ENCODE measurements at places on chromosomes 4 and X. TPM values are rescaled to one million over a fixed set of nuclear protein-coding genes. Genes with fewer than 3 reads are reported as not detected.
A peak's percentile ranks its signal among the peaks of the same experiment; 100 is the strongest.

DNA sequence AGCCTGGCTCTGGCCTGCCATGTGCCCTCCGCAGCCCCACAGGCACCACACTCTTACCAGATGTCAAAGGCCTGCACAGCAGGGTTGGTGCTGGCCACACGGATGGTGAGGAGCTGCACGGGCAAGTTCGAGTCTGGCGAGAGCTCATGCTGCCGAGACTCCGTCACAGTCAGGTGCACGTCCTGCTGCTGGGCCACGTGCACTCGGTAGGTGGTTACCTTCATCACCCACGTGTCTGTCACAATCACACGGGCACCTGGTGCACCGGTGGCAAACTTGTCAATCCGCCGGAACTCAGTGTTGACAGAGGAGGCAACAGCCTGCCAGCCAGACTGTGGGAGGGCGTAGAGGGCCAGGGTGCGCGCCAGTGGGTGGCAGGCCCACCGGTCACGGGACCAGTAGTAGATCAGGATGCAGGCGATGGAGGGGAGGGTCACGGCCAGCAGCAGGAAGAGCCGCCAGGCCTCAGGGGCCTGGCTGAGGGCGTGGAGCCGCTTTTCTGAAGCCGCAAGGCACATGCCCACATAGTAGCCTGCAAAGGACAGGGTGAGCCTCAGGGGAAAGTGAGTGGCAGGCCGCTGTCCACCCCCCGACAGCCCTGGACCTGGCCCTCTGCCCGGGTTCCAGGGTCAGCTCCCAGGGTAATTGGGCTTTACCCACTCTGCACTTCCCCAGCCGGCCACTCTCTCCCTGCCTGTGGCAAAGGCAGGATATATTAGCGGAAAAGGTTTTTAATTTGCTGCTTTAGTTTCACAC is 2.9 kb downstream of the TMEM129 start:
- DNase-seq = no peak

DNA sequence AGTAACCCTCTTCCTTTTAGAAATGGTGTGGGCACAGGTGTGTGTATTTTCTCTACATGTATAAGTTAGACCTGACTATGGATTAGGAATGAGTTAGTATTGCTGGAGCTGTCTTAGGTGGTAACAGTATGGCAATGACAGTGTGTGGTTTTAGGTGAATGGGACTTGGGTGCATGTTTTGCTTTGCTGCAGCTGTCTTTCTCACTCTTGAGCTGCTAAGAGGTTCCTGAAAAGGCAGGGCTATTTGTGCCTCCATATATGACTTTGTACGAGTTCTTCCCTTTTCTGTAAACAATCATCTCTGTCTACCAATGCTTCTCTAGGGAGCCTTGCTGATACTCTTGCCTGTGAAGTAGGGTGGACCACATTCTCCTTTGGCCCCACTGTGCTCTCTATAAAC is 234.8 kb upstream of the HHIP start:
- DNase-seq = no peak

DNA sequence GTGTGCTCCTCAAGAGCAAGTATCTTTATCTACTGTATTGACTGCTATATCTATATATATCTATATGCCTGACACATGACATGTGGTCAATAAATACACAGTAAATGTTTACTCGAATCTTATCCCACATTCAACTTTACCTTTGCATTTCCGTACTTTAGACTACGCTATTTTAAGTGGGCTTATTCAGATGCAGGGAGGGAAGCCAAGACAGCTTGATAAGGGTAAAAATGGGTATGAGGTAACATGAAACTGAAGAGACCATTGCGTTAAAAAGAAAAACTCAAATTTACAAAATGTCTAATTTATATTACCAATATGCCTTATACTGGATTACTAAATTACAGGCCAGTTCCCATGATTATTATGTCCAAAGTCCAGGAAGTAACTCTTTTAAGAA is 17.8 kb downstream of the SEPSECS start:
- DNase-seq = no peak

GRCh38 chr4:77184974-77185373 is 28.0 kb downstream of the CCNG2 start:
- no peak for DNase-seq

- DNase-seq = no peak
Observed at GRCh38 chr4:111754003-111754402, 391.3 kb upstream of the FAM241A start.

DNA sequence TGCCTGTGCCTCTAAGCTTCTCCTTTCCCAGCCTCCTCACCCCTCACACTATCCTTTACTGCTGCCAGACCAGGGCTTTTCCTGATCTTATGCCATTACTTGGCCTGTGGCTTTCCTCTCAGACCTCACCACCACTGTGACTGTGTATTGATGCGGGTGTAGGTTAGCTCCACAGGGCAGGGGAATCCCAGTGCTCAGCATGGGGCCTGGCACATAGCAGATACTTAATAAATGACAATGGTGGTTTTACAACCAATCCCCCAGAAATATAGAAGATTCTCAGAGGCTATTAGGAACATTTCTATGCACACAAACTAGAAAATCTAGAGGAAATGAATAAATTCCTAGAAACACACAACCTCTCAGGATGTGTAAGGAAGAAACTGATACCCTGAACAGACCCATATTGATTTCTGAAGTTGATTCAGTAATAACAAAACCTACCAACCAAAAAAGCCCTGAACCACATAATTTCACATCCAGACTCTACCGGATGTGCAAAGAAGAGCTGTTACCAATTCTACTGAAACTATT is 129.6 kb upstream of the QRFPR start:
- no peak for DNase-seq

- no peak for DNase-seq
Observed at GRCh38 chr4:78293348-78293747, 236.2 kb downstream of the FRAS1 start.

DNA sequence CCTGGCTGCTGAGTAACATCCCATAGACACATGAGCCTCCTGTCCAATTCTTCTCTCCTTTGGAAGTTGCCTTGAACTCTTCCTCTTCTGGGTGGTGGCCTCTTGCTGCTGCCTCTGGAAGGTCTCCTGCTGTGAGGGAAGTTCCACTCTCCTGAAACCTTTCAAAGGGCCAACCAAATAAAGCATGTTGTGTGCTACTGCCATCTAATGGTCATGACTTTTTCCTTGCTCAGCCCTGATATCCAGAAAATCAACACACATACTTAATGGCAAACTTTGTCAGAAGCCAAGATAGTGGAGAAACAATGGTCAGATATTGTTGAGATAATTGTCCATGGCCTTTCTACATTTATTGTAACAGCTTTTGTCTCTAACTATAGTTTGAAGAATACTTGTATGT is 19.1 kb upstream of the ZXDA start:
- no peak for DNase-seq

GRCh38 chr4:186151499-186151898 is 39.9 kb upstream of the CYP4V2 start:
- no peak for DNase-seq

DNA sequence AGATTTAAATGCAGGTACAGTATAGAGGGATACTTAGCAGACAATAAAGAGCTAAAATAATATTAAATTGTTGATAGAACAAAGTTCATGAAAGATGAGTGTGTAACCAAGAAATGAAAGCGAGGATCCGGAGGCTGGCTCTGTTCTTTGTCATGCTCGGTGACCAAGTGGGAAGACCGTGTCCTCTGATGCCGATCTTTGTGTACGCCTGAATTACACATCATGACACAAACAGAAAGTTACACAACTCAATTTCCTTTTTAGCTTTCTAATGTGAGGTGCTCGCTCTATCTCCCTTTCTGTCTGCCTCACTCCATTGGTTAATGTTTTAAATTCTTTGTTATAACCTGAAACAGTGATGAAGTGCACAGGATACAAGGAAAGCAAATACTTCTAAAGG is 114.8 kb upstream of the NEIL3 start:
- no peak for DNase-seq

DNA sequence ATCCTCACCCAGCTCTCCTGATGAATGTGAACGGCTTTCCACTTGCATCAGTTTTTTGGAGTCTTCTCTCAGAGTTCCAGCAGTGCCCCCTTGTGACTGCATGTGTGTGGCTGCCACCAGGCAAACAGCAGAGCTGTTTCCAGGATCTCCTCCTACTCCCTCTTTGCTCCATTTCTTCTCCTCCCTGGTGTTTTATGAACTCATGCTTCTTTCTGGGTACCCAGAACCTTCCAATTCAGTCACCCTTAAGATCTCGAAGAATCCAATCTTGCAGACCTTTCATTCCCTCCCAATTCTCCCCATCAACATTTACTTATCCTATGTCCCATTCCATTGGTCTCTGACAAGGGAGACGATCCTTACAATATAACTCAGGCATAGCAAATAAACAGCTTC is 6.8 kb upstream of the TCEANC start:
- DNase-seq = no peak

- no peak for DNase-seq
Observed at GRCh38 chr4:94570558-94570957, 118.8 kb downstream of the PDLIM5 start.

DNA sequence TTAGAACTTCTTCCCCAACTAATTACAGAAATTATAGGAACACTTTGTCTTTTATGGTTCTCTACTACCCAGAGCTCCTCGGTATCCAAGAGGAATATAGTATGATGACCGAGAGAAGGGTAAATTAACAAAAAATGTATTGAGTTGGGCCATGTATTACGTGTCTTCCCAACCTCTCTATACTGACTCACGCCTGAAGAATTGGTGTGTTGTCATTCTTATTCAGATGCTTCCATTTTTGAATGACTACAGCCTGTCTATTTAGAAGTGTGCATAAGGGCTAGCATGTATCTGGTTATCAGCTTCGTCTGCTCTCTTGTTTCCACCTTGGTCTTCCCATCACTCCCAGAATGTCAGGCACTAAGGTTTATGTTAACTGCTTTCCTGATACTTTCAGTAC is 24.5 kb upstream of the SCD5 start:
- DNase-seq = no peak

GRCh38 chr4:159235779-159236368 is 133.0 kb downstream of the RAPGEF2 start:
- DNase-seq = no peak

DNA sequence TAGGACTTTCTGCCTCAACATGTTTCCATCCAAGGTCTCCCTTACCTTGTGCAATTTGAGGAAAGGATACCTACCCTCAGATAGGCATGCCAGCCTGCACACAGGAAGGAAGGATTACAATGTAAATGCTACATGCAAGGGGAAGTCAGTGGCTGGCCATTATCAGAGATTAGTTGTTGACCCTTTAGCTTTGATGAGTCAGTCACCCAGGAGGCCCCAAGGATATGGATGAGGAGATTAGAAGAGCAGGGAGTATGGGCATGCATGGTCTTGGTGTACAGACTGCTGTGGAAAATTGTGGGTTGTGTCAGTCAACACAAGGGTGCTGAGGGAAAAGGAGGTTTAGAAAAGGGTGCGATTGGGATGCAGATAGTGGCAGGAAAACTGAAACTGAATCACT is 92.0 kb downstream of the GUCY2F start:
- DNase-seq = no peak

DNA sequence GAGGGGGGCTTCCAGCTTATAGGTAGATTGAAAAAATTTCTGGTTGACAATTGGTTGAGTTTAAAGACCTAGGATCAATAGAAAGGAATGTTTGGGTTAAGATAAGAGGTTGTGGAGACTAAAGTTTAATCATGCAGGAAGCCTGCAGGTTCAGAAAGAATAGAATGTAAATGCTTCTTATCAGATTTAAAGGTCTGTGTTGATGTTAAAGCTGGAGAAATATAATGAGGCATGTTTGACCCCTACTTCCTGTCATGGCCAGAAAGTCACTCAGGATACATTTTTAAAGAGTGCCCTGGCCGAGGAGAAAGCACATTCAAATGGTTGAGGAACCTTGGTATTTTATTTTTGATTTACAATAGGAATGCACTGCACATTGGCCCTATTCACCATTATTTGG is 3.9 kb upstream of the RRAGB start:
- no peak for DNase-seq

- no peak for DNase-seq
Observed at GRCh38 chrX:30814978-30815377, 74.1 kb downstream of the TAB3 start.

GRCh38 chrX:40844471-40844870 is 109.1 kb upstream of the MED14 start:
- DNase-seq = no peak

- DNase-seq = no peak
Observed at GRCh38 chr4:76300012-76300411, 6.5 kb upstream of the STBD1 start.

DNA sequence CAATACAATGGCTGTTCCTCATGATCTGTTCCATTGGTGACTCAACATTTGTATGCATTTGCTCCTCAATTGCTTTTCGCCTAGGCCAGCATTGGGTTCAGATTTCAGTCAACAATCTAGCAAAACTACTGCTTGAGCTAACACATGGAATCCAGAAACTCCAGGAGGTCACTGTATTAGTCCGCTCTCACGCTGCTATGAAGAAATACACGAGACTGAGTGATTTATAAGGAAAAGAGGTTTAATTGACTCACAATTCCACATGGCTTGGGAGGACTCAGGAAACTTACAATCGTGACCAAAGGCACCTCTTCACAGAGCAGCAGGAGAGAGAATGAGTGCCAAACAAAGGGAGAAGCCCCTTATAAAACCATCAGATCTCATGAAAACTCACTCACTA is 67.1 kb downstream of the RXFP1 start:
- DNase-seq = no peak

- peak; percentile 58 for DNase-seq
Observed at GRCh38 chr4:40227284-40227683, 30.5 kb downstream of the RHOH start.

DNA sequence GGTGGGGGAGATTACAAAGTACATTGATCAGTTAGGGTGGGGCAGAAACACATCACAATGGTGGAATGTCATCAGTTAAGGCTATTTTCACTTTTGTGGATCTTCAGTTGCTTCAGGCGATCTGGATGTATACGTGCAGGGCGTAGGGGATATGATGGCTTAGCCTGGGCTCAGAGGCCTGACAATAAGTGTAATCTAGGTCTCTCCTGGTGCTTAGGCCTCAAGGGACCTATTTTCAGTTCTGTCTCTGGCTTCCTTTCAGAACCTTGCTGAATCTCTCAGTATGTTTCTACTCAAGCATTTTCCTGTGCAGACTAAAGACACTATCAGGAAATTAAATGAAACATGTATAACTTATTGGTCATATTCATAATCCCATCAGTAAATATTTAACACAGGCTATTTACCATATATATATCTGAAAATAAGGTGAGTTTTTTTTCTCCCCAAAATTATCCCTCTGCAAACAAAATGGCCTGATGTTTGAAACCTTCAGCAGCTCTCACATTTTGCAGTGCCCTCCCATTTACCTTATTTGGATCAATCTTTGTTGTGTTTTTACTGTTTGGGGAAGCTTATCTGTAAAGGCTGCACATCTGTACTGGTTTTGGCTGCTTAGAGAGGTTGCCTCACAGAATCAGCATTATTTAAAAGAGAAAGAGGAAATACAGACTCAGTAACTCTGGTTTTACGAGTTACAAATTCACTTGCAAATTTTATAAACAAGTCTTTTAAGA is 2.3 kb upstream of the ZCCHC4 start:
- DNase-seq = no peak

Gene SHOX
- not detected for total RNA-seq

Gene TMPRSS11E
- total RNA-seq = not detected

Gene TMPRSS11A
- total RNA-seq = not detected

Gene PDLIM5
- total RNA-seq = 20.6 TPM

Gene HERC6
- 6.0 TPM for total RNA-seq

Gene ART3
- total RNA-seq = 0.47 TPM

Gene CCKAR
- not detected for total RNA-seq

Gene DLG3
- 43.5 TPM for total RNA-seq

Gene TRIM60
- total RNA-seq = not detected

Gene MAGEA11
- total RNA-seq = not detected

Gene PRRG1
- not detected for total RNA-seq

All from activated T-helper 1 cell treated with anti-CD3 and anti-CD28 coated beads, Interleukin-12 subunit alpha, Interleukin-12 subunit beta, Interleukin-2, Interleukin-4 antibody, amounts not matched to agents 30 ng/mL and 10 ng/mL and 1 ng/mL, durations not matched to agents 14 hours and 24 hours and 36 hours (primary cell).